ENCODE measurements at places on chromosomes 5 and 9.

DNA sequence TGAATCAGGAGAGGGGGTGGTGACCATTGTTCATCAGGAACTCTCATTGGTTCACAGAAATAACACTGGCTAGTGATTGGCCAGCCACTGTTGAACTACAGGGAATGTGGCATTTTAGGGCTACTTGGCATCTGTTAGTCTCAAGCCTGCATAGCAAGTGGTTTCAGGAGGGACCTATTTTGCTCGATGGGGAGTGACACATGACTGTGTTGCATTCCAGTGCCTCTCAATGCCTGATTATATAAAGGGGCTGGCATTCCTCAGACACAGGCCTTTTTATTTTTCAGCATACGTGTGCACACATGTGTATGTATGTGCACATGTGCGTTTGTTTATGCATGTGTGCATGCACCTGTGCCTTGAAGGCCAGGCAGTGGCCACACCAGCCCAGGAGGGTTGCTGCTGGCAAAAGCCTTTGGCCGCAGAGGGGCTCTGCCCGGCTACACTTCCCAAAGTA lies 23.2 kb downstream of the FGD3 start:
- DNase-seq: no peak

DNA sequence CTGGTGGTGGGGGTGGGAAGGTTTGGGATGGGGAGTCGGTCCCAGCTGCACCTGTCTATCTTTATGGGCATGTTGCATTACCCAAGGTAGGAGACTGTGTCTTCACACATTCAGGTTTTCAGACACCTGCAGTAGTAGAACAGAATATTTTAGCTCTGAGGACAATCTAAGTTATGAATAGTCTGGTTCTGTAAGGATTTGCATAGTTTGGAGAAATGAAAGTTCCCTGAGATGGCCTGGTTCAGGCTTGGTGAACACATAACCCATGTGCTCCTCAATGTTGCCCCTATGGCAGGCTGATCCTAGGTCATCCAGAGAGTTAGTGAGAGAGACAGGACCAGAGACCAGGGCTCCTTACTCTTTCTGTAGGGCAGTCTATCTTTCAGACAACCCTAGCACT lies 20.7 kb downstream of the TNFSF8 start:
- DNase-seq: no peak

DNA sequence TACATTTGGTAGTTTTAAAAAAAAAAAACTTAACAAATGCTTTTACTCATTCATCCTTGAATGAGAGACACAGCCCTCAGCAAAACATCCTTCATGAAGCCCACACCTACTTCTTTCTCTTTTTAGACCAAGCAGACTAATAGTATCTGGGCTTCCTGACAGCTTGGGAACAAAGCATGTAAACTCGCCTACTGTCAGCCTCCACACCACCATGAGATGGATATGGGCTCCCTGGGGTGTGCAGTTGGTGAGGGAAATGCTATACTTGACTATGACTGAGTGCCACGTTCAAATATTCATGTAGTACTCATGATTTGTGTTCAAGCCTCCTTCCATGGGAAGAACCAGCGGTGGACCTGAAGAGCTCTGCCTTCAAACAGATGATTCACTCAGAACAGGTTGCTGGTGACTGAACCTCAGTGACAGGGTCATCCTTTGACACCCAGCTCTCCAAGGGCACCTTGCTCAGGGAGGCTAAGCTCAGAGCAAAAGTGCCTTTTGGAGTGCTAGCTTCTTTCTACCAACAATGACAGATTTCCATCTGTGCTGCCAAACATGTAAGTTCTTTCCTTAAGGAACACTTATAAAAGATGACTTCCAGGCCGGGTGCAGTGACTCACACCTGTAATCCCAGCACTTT lies 36.8 kb downstream of the SLC22A5 start:
- no peak for DNase-seq

DNA sequence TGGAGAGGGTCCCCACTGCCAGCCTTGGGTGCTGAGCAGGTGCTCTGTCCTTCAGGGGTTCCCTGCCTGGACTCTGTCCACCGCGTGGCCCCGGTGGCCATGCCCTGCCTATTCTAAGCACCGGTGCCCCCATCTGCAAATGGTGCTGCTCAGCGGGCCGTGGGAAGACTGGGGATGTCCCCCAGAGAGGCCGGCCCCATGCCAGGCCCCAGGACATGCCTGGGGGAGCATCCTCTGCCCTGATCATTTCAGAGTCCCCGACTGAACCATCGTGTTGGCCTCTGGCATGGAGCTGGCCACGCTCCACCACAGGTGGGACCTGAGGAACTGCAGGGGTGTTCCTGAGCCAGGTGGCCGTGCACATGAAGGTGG lies 64.7 kb downstream of the RXRA start:
- no peak for DNase-seq

DNA sequence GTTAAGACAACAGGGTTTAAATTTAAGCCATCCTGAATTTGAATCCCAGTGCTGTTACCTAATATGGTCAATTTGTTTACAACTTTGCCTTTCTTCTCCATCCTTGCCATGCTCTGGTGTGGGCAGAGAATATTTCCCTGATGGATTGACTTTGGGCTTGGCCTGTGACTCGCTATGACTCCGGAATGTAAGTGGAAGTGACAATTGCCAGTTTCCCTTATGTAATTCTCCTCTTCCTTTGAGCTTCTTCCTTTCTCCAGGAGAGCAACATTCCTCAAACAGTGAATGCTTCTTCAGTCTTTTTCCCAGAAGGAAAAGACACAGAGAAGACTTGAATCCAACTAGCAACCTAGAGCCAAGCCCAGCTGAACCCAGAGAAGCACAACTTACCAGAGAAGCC lies 159.1 kb downstream of the LURAP1L start:
- DNase-seq: no peak

DNA sequence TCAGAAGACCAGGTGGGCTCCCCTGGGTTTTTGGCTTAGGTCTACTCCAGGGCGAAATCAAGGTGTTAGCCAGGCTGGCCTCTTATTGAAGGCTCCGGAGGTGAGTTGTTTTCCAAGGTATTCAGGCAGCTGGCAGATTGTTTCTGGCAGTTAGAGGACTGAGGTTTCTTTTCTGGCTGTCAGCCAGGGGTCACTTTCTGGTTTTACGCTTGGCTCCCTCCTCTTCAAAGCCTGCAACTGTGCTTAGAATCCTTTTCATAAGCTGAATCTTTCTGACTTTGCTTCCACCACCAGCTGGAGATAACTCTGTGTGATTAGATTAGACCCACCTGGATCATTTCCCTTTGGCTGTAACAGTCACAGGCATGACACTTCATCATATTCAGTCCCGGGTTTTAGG lies 24.6 kb downstream of the RFK start:
- DNase-seq: peak; percentile 29

DNA sequence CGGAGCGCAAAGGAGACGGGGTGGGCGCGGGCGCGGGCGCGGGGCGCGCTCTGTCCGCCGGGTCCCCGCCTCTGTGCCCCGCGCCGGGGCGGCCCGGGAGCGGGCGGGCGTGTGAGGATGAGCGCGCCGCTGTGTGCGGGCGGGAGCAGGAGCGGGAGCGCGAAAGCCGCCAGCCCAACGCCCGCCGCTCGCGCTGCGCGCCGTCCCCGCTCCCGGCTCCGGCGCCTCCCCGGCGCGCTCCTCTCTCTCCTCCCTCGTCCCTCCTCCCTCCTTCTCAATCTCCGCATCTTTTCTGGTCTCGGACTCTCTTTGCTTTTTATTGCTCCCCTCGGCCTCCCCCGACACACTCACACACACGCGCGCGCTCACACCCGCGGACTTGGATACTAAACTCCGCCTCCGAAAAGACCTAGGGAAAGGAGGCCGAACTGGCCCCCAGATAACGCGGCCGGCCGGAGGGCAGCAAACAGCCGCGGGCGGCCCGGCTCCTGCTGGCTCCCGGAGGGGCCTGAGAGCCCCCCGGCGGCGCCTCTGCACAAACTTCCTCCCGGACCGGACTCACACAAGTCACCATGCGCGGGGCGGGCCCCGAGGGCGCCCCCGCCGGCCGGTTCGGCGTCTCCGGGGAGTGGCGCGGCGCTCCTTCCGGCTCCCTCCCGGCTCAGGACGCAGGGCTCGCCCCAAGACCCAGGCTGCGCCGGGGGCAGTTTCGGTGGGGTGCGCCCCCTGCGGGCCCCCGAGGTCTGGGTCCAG lies at the start of gene FIBCD1:
Gene FIBCD1, minus strand, starts transcription at position 596 of the 753 bp plus-strand sequence. CDS start 640 bp downstream, outside the sequence.
- DNase-seq: no peak

GRCh38 chr9:81607593-81608288 lies 81.6 kb downstream of the TLE1 start:
- no peak for DNase-seq

DNA sequence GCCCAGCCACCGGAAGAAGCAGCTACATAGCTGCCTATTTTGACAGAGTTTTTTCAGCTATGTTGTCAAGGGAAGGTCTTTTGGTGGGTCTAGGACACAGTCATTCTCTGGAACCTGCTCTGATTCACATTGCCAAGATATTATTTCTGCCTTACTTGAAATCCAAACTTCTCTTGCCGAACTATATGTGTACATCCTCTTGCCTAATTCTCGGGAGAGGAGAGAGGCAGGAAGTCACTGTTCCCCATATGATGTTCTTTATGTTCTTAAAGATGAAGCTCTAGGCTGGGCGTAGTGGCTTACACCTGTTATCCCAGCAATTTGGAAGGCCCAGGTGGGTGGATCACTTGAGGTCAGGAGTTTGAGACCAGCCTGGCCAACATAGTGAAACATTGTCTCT lies 8.6 kb downstream of the TMEM252 start:
- DNase-seq: no peak

GRCh38 chr9:125785248-125785751 lies 38.1 kb downstream of the PBX3 start:
- no peak for DNase-seq

GRCh38 chr5:1827886-1828397 lies 26.7 kb downstream of the NDUFS6 start:
- no peak for DNase-seq

- no peak for DNase-seq
Measured at GRCh38 chr5:138338411-138339090, 485 bp downstream of the FAM53C start.

DNA sequence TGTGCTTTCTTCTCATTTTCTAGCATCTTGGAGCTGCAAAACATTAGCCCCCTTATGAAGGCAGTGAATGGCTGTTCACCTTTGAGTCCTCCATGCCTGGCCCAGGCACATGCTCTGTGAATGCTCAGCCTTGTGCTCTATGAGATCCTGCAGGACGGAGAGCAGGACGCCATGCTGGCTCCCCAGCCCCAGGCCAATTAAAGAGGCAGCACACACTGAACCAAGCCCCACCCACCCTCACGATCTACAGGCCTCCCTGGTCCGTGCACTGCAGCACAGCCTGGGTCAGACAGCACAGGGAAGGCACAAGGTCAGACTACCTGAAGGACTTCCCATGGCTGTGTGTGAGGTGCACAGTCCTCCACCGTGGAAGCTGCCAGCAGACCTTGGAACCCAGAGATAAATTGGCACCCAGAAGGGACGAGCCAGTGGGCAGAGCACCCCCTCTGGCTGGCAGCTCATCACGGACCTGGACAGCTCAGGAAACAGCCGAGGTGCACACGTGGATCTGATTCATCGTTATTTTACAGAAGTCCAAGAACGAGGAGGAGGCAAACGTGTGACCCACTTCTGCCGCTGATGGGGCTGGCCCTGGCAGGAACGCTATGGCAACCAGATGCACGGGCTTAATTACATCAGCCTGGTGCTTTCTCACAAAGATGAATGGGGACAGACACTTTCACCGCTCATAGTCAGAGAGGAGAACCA lies 59.5 kb downstream of the OLFM1 start:
- peak; percentile 56 for DNase-seq

DNA sequence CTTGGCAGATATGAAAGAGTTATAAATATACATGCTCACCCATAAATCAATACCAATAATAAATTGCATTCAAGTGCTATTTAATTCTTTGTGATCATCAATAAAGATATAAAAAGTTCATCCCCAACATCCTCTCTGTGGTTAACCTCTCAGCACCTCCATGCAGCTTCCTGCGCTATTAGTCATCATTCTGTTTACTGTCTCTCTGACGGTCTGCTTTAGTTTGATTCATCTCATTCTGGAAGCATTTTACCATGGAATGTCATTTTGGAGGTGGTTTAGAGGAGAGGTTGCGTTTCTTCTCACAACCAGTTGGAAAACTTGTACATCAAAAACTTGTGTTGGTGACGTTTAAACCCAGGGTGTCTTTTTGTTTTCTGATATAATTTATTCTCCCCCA lies 486.6 kb downstream of the BRINP1 start:
- DNase-seq: no peak

- DNase-seq: no peak
Measured at GRCh38 chr9:96505316-96505991, 55.5 kb downstream of the HABP4 start.

- DNase-seq: no peak
Measured at GRCh38 chr5:39698838-39699560, 274.2 kb upstream of the DAB2 start.

DNA sequence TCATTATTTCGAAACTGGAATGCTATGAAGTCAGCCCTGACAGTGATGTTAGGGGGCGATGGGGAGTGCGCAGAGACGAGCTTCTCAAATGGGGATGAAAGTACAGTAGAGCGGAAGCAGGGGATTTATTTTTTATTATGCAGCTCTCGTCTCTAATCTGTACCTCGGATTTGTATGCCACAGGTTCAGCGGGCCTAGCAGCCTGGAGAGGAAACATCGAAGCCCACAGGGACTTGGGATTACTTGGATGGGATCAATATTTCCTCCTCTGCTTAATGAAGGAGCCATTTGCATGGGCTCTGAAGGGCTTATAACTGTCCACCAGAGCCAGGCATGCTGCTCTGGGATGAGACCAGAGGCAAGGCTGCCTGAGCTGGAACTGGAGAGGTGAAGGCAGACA lies 133.5 kb upstream of the RAPGEF1 start:
- DNase-seq: no peak

DNA sequence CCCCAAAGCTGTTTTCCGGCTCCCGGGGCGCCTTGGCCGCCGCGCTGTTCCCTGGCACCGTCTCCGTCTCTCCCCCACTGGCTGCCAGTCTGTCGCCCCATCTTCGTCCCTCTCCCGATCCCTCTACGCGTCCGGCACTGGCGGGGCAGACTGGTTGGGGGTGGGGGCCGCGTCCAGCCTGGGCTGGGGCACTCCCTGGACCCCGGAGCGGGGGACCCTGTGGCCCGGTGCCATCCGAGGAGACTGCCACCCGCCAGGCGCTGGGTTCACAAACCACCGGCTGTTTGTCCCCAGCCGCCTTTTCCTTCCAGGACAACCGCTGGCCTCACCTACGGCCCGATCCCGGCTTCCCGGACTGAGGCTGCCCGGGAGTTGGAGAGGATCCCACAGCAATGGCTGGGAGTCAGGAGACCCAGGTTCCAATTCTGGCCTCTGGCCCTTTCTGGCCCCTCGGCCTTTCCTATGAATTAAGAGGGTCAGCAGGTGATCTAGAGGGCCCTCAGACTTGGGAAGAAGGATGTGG lies 1.0 kb upstream of the FIBCD1 start:
- peak; percentile 13 for DNase-seq

DNA sequence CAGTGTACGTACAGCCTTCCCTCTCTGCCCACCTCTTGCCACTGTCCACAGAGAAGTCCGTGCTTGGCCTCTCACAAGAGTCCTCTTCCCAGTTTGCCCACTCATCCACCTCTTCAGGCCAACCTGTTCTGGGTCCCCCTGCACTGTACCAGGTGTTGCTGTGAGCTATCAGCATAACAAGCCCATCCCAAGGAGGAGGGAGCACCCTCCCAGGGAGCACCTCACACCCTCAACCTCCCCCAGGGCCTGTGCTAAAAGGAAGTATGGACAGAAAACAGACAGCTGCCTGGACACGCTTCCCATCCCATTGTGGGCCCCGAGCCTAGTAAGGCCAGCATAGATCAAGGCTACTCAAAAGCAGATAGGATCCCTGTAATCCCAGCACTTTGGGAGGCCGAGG lies 114.2 kb upstream of the ICE1 start:
- DNase-seq: no peak

GRCh38 chr5:58940446-58940845 lies 357.6 kb downstream of the RAB3C start:
- no peak for DNase-seq

- no peak for DNase-seq
Measured at GRCh38 chr5:105639511-105639910, 2031.2 kb downstream of the EFNA5 start.

All from G401 (cell line).